Mucosa of gallbladder (tissue), 1 donor: ENCODE measurements at places on chromosomes 12 and 14. TPM values are rescaled to one million over a fixed set of nuclear protein-coding genes. Genes with fewer than 3 reads are reported as not detected.

The BCL11B gene
- 7.9 TPM for total RNA-seq

The CKB gene
- total RNA-seq, result 424 TPM

The TAS2R7 gene
- total RNA-seq, result not detected

The PSEN1 gene
- 91.9 TPM for total RNA-seq

The WIF1 gene
- 0.81 TPM for total RNA-seq

The KRT81 gene
- total RNA-seq, result 0.55 TPM
